ENCODE measurements at places on chromosomes 5 and 9.

GRCh38 chr5:6900247-6901227 lies 187.3 kb downstream of the TENT4A start:
- no peak for DNase-seq

DNA sequence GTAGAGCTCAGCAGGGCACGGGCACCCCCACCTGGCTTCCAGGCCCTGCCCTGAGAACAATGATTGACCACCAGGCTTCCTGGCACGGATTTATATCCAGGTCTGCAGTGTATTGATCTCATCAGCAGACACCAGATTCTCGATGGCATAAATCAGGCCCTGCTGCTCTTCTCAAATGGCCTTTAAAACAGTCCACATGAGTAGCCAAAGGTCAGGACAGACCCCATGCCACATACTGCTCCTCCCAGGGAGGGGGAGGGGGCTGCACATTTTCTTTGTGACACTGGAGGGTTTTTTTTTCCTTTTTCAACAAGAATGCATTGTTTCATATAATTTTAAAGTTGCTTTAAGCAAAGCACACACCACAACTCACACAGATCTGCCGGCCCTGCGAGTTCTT lies 85.4 kb downstream of the SEMA4D start:
- DNase-seq: no peak

GRCh38 chr5:170111088-170111785 lies 5.5 kb downstream of the FOXI1 start:
- no peak for DNase-seq

DNA sequence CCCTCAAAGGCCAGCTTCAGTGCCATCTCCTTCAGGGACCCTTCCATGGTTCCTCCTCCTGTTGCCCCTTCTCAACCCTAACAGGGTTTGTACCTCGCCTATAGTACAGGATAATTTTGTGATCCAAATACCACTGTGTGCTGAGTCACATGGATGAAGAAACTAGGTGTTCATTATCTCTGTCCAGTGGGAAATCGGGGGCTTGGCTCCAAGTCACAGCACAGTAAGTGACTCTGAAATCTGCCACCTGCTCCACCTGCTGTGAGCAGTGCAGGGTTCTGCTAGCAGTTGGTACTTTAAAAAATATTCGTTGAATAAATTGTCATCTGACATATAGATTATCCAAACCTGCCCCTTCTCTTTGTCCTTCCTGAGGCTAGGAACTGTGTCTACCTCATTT lies 123.2 kb upstream of the OTULINL start:
- DNase-seq: no peak

DNA sequence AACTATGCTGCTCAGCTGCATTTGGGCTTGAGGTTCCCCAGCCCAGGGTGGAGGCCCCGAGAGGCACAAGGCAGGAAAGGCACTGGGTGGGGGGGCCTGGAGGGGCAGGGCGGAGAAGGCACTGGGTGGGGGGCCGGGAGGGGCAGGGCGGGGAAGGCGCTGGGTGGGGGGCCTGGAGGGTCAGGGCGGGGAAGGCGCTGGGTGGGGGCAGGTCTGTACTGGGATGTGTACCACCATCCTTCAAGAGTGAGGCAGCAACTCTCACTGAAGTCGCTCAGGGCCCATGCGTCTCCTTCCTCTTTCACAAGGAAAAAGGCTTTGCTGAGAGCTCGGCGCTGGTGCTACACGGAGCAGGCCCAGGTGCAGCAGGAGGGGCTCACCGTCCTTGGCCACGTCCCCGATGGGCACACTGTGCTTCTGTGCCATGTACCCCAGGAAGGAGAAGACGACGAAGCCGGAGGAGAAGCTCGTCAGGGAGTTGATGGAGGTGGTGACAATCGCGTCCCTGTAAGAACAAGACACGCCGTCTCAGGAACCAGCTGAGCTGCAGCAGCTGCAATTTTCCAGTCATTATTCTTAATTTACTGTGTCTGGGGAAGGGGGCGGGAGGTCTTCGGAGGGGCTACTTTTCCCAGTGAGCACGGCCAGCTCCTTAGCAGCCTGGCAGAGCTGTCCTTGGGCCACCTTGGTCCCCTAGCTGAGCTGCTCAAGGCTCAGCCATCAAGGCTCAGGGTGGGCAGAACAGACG lies 30.8 kb downstream of the SLC6A3 start:
- no peak for DNase-seq

- no peak for DNase-seq
Measured at GRCh38 chr9:108860354-108860753, 1.7 kb upstream of the ACTL7A start.

GRCh38 chr5:907366-907910 lies 14.8 kb downstream of the TRIP13 start:
- DNase-seq: no peak

DNA sequence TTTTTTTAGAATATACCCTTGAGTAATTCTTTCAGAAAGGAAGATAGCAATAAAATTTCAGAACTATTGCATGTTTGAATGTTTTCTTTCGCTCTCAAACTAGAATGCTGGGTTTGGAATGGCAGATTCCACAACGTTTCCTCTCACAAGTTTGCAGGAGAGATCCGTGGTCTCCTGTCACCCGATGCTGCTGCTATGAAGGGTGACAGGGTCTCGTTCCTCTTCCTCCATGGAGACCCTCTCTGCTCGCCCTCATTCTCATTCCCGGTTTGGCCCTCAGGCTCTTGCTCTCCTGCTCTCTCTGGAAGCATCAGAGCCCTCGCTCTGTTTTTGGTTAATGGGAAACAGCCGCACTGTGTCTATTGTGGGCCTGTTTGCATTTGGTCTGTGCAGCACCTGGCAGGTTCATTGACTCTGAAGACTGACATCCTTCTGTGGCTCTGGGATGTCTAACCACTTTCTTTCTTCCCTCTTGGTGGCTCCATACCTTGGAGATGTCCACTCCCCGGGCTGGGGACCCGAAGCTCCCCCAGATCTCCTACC lies 12.6 kb upstream of the FAM163B start:
- DNase-seq: no peak

GRCh38 chr5:41509399-41510175 lies 814 bp downstream of the PLCXD3 start:
- DNase-seq: no peak

- no peak for DNase-seq
Measured at GRCh38 chr5:108079753-108080152, 302.1 kb downstream of the FBXL17 start.

GRCh38 chr5:91797576-91797975 lies 414.5 kb upstream of the ARRDC3 start:
- DNase-seq: no peak

- DNase-seq: no peak
Measured at GRCh38 chr5:97907646-97908400, 724.8 kb upstream of the RIOK2 start.

DNA sequence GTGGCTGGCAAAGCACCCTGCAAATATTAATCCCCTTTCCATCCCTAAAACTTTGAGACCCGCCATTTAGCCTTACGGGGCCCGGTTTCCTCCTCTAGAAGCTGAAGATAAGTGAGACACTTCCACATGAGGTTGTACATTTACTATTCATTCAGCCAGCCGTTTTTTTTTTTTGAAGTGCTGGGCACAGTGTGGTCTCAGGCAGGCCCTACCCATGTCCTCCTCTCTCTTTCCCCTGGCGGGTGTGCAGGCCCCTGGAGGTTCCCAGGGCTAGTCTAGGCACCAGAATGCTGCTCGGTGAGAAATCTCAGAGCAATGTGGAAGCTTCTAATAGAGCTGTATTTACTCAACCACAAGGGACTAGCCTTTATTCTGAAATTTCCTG lies 107.4 kb upstream of the LARP1 start:
- no peak for DNase-seq

- DNase-seq: no peak
Measured at GRCh38 chr5:1437226-1437829, 7.9 kb downstream of the SLC6A3 start.

- no peak for DNase-seq
Measured at GRCh38 chr5:93186076-93186682, 394.8 kb downstream of the NR2F1-AS1 start.

DNA sequence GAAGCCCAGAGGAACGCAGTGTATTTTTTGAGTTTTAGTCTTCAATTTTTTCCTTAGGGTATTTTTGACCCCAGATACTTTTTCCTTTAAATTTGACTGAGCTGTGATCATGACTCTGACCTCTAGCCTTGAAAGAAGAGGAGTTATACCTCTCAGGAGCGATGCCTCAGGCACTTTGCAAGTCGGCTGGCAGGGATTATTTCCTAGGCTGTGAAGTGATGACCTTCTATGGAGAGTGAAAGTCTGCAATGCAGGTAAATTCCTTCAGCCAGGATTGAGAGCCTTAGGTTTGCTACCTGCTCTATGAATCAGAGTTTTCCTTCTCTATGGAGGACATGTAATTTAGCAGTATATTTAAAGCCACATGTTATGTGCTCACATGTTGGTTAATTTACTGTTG lies 10.8 kb upstream of the NUDT12 start:
- DNase-seq: no peak

DNA sequence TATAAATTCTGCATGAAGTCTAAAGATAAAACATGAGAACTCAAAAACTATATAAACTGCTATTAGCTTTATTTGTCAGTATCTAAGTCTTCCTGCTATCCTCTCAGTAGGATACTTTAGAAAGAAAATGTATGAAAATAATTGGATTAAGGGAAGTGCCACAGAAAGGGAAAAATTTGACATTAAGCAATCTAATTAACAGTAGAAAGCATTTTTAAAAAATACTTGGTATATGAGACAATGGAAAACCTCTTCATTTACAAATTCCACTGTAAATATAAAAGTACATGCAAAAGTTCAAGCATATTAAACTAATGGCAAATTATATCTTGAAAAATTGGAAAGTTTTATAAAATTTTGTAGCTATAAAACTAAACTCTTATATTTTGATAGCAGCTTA lies 518.6 kb upstream of the NUDT12 start:
- no peak for DNase-seq

GRCh38 chr9:81776834-81777233 lies 87.5 kb upstream of the TLE1 start:
- DNase-seq: no peak

DNA sequence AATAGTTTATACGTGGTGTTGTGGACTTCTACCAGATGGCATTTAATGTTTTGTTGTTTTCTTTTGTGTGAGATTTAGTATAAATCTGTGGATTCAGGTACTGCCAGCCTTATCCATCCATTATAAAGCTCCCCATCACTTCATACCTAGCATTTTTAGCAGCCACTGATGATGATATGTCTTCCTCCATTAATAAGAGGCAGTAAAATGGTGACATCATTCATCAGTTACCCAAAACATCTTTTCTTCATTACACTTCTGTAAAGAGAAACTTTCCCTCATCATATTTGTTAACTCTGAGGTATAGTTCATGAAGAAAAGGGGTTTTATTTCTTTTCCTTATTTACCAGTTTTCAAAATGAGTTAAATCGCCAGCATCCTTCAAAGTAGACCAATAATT lies 19.4 kb downstream of the CHD1 start:
- no peak for DNase-seq

DNA sequence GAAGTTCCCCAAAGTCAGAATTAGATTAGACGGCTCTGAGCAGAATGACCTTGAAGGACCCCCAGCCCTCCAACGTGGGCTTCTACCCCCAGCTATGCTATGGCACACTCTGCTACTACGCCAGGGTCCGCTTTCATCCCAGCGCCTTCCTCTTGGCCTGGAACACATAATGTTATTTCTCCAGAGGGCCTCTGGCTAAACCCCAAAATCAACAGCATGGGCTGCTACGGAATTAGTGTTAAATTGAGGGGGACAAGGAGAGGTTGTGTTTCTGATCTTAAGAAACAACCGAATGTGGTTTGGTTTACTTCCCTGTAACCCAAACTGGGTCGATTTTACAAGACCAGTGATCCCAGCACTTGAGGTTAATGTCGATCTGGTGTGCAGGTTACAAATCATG lies 97.1 kb downstream of the ZNF618 start:
- no peak for DNase-seq

GRCh38 chr5:132830436-132831094 lies at the start of gene SHROOM1:
TSS of gene SHROOM1 (minus strand) at chr5:132830647. CDS start at chr5:132826140, 4,507 bp downstream.
- DNase-seq: no peak

GRCh38 chr5:72402959-72403628 lies 82.9 kb downstream of the PTCD2 start:
- DNase-seq: peak; percentile 20

DNA sequence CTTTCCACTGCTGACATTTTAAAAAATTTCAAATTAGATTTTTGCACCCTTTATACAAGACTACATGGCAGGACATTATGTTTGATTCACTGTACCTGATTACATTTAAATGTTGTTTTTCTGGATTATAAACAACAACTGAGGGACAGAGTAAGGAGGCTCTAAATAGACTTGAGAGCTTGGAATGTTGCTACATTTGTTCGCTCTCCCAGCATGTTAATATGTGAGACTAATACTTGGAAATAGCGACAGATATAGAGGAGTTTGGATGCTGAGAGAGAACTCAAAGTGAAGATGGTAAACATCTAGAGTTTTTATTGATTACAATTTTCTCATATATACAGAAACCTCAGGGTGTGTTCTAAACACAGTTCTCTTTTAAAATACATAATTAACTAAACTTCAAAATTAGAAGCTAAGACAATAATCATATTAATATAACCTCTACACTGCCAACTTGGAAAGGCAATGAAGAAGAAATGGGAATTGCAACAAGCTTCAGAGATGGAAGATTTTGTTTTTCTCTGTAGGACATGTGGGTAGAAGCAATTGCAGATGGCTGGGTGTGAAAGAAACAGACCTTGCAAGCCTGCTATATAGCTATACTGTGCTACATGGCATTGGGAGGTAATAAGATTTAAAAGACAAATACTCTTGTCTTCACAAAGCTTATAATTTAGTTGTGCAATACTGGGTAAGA lies 1.4 kb upstream of the NDFIP1 start:
- DNase-seq: no peak

DNA sequence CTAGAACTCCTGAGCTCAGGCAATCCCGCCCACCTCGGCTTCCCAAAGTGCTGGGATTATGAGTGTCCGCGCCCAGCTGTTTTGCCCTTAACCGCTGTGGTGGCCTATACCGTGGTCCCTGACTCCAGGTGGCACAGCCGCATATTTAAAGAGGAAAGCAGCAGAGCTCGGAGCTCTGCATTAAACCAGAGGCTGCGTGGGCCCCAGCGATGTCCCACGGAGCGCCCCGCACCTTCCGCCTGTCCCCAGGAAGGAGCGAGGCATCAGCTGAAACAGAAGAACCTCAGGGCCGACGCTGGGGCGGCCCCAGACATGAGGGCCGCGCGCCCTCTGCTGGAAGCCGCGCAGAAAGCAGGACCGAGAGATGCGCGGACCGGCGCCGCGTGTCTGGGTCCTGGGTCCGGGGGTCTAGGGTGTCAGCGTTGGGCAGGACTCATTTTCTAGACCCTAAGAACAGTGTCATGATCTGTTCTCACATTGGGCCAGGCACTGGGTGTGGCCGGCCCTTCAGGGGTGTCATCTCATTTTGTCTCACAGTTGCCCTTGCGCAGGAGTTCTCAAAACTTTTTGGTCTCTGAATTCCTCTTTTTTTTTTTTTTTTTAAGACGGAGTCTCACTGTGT lies 37.7 kb downstream of the LAMC3 start:
- DNase-seq: peak; percentile 57

GRCh38 chr9:136567651-136568287 lies 21.9 kb upstream of the NOTCH1 start:
- DNase-seq: peak; percentile 54
